ENCODE measurements at places on chromosomes 6 and 20.
A peak's percentile ranks its signal among the peaks of the same experiment; 100 is the strongest.

DNA sequence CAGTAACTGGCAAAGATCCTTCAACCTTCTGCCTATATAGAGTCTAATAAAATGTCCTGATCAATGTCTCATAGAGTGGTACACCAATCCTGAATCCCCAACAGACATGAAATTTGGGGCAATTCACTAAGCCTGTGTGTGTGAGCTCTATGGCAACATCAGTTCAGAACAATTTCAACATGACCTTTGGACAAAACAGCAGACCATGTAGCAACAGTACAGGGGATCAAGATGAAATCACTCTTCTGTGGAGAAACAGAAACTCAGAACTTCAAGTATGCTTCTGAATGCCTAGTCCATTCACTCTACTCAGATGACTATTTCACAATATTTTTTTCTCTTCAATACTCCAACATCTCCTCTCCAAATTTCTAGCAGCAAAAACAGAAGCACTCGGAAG lies 49.1 kb upstream of the OPRM1 start:
- no peak for DNase-seq

DNA sequence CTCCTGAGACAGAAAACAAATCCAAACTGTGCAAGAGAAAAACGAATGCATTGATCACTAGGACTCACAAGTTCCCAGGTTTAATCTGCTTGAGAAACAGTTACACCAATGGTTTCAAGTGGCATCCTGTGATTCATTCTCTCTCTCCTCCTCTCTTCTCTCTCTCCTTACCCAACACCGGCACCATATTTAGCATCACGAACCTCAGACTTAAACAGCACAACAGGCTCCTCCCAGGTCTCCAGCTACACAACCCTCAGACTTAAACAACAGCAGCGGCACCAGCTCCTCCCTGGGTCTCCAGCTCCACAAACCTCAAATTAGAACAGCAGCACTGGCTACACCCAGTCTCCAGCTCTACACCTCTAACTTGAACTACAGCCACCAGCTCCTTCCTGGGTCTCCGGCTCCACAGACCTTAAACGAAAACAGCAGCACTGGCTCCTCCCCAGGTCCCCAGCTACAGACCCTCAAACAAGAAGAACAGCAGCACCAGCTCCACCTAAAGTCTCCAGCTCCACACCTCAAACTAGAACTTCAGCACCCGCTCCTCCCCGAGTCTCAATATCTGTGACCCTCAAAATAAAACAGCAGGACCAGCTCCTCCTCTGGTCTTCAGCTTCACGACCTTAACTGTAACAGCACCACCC lies 355.9 kb downstream of the PREX1 start:
- no peak for DNase-seq

GRCh38 chr6:109834131-109834530 lies 143.0 kb downstream of the FIG4 start:
- no peak for DNase-seq

DNA sequence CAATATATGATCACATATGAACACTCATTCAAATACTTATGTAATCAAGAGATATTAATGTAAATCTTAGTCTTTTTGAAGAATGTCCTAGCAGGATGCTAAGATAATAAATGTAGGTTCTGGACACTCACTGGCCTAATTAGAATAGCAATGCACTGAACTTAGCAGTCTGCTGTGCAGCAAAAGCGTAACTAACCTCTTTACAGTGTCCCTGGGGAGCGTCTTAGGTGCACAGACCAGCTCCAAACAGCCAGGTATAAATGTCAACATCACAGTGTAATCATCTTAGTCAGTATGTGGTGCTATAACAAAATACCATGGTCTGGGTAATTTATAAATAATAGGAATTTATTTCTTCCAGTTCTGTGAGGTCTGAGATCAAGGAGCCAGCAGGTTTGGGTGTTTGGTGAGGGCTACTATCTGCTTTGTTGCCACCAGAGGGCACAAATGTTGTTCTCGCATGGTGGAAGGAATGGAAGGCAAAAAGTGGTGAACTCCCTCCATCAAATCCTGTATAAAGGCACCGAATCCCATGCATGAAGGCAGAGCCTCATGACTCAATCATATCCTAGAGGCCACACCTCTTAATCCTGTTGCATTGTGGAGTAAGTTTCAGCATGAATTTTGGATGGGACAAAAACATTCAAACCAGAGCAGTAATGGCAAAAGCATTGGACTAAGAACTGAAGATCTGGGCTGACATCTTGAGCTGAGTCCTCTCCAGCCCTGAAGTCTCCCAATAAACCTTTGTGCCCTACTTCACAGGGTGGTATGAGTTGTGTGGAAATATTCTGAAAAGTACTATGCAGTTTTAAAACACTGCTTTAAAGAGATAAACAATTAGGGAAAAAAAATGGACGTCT lies 41.8 kb upstream of the FOXO3 start:
- no peak for DNase-seq

DNA sequence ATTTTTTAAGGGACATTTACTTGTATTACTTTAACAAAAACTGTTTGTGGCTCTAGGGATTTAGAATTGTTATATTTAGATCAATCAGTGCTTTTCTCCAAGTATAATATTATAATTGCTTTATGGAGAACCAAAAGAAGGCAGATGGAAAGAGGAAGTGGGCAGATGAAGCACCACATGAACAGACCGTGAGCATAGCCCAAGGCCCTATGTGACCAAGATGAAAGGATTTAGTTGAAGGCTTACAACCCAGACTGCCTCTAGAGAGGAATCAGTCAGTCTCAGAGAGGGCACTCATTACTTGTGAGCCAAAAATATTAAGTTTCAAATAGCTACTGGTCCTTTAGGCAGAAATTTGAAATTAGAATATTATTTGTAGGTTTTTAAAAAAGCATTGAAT lies 102.3 kb upstream of the IMPG1 start:
- DNase-seq, result no peak

DNA sequence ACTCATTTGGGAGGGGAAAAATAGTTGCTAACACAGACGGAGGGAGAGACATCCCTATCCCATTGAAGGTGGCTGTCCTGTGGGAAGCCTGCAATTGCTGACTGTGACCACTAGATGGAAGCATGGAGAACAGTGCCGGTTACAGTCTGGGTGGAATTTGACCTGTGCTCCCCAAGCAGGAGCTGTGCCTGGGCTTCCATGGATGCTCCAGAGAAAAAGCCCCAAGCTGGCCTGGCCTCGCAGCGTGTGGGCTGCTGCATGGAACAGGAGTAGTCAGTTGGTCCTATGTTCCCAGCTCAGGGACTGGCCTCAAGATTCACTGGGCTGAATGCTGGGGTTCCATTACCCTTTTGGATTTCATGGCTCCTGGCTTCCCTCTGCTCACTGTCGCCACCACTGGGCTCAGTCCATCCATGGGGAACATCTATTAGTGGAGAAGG lies 116.3 kb upstream of the CHD6 start:
- DNase-seq, result peak; percentile 34

- DNase-seq, result no peak
Observed at GRCh38 chr6:105235155-105235554, 55.3 kb upstream of the POPDC3 start.

Data from NCI-H1930 (cell line).